ENCODE measurements at places on chromosomes 2 and 18.

GRCh38 chr18:63603355-63603754 lies 16.2 kb downstream of the SERPINB13 start:
- no peak for DNase-seq

GRCh38 chr2:101476605-101477208 lies 1.8 kb upstream of the RFX8 start:
- DNase-seq, result no peak

- no peak for DNase-seq
Observed at GRCh38 chr2:173126819-173127218, 51.2 kb downstream of the MAP3K20 start.

DNA sequence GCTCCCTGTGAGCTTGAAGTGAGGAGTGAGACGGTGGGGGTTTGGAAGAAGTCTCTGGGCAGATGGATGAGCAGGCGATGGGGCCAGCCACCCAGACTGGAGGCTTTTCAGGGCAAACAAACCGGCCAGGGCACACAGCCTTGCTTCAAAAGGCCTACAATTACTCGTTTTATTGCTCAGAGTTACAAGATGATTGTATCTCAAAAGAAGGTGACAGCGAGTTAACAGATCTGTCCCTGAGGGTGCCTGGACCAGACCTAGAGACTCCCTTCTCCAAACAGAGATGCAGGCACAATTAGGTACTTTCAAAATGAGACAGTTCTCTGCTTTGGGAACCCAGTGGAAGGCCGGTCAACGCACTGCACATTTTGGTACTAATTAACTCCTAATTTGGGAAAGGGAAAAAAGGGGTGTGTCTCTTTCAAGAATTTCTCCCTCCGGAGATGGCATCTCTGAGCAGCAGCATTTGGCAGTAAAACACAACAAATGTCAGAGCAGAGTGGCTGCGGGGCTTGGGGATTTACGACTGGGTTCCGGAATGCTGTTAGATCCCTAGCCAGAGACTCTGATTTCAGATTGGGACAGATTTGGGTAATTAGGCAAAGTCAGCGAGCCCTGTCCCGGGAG lies 226.7 kb downstream of the TTC32 start:
- DNase-seq, result no peak

- DNase-seq, result no peak
Observed at GRCh38 chr2:3712424-3712823, 9.0 kb downstream of the DCDC2C start.

DNA sequence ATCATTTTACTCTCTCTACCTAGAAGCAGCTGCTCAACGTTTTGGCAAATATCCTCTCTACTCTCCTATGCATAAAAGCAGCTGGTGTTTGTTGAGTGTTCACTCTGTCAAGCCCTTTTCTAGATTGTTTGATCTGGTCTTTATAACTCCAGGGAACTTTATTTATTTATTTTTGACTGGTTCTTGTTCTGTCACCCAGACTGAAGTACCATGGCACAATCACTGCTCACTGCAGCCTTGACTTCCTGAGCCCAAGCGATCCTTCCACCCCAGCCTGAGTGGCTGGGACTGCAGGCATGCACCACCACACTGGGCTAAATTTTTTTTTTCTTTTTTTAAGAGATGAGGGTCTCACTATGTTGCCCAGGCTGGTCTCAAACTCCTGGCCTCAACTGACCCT lies 12.7 kb downstream of the CATIP start:
- no peak for DNase-seq

DNA sequence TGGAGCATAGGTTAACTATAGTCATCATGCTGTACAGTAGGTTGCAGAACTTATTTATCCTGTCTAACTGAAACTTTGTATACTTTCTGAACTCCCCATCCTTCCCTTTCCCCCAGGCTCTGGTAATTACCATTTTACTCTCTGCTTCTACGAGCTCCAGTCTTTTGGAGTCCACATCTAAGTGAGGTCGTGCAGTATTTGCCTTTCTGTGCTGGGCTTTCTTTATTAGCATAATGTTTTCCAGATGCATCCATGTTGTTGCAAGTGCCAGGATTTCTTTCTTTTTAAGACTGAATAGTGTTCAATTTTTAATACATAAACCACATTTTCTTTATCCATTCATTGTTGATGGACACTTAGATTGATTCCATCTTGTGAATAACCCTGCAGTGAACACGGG lies 464.1 kb downstream of the TGIF1 start:
- DNase-seq, result no peak

GRCh38 chr2:231286964-231287363 lies 88.5 kb downstream of the ARMC9 start:
- DNase-seq, result no peak

GRCh38 chr2:240431271-240431660 lies 4.2 kb upstream of the GPC1 start:
- DNase-seq, result no peak

GRCh38 chr2:143994961-143995360 lies 525.0 kb downstream of the ZEB2 start:
- DNase-seq, result no peak

DNA sequence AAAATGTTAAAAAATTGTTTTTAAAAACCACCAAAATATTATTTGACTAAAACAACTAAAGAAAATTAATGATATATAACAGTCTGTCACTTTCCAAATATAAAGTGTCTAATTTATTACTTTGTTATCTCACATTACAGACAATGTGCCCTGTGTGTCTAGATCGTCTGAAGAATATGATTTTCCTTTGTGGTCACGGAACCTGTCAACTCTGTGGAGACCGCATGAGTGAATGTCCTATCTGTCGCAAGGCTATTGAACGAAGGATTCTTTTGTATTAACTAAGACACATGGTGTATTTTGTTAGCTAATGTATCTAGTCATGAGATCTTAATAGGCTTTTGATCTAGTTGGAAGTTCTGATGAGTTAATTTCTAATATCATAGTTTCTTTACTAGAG lies 123.8 kb downstream of the MIB1 start:
- DNase-seq, result no peak

- DNase-seq, result peak; percentile 92
Observed at GRCh38 chr2:161077367-161078210, 82.6 kb upstream of the TANK start.

DNA sequence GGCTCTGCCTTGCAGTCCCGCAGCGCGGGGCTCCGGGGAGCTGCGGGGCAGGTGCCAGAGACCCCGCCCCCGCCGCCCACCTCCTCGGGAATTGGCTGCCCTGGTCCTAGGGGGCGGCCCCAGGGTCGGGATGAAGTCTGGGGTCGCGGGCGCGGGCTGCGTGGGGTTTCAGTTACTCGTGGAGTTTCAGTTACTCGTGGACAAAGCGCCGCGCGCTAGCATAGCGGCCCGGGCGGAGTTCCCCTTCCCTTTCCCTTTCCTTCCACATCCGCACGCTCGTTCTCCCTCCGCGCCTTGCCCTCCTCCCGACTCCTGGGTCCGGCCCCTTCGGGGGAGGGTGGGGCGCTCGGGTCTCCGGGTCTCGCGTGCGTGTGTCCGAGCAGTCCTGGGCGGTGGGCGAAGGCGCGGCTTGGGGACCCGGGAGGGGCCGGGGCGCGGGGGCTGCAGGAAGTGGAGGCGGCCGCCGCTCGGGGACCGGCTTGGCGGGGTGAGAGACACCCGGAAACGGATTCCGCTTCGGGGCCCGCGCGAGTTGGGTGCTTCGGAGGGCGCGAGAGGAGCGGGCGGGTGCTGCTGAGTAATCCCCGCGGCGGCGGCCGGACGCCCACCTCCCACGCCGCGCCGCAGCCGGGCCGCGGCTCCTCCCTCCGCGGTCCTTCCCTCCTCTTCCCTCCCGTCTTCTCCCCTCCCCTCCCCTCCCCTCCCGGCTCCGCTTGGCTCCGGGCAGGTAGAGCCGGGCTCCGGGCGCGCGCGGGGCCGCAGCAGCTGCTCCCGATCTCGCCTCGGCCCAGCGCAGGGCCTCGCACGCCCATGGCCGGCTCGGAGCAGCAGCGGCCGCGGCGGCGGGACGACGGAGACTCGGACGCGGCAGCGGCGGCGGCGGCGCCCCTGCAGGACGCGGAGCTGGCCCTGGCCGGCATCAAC lies at the start of gene TTC39C:
Gene TTC39C (plus strand): TSS at position 693 of the 924 bp plus-strand sequence. CDS start 118 bp downstream, at position 811.
- peak; percentile 81 for DNase-seq

GRCh38 chr2:235498541-235498940 lies 4.7 kb downstream of the AGAP1 start:
- DNase-seq, result no peak

DNA sequence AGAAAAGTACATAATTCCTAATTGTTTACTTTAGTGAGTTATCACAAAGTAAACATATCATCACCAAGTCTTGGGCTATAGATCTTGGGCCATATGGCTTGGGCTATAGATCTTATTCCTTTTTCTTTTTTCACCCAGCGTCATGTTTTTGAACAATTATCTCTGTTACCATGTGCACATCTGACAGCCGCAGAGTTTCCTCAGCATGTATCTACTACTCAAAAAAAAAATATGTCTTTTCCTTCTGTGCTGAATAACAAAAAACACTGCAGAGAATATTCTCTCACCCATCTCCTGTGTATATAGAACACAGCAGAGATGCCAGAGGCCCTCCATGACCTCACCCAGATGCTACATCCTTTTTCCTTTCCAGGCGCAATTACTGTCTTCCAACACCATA lies 76.2 kb upstream of the MYO3B start:
- DNase-seq, result no peak

DNA sequence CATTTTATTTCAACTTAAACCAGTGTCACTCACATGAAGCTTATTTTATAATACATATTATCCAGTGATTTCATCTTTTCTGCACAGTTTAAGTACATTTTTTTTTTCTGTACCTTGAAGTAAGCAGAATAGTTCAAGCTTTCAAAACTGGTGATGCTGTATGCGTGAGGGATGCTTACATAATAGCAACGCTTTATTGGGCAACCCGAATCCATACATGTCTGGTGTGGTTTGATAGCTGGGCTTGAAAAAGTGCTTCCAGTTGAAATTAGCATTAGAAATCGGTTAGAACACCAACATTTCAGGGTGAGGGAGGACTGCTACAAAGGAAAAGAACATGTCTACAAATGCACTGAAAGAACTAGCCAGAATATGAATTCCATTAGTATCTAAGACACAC lies 117.4 kb downstream of the MBP start:
- DNase-seq, result no peak

GRCh38 chr2:227472265-227473121 lies 537 bp downstream of the AGFG1 start:
- peak; percentile 32 for DNase-seq

DNA sequence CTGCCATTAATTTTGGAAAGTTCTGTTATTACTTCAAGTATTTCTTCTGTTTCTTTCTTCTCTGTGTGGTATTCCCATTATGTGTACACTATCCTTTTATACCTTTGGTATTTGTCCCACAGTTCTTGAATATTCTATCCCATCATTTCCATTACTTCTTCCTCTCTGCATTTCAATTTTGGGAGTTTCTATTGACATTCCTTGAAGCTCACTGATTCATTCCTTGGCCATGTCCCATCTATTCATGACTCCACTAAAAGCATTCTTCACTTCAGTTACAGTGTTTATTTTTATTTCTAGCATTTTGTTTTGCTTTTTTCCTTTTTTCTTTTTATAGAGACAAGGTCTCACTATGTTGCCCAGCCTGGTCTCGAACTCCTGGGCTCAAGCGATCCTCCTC lies 30.3 kb downstream of the PROC start:
- no peak for DNase-seq

- no peak for DNase-seq
Observed at GRCh38 chr2:172472446-172473033, 45.2 kb downstream of the ITGA6 start.

DNA sequence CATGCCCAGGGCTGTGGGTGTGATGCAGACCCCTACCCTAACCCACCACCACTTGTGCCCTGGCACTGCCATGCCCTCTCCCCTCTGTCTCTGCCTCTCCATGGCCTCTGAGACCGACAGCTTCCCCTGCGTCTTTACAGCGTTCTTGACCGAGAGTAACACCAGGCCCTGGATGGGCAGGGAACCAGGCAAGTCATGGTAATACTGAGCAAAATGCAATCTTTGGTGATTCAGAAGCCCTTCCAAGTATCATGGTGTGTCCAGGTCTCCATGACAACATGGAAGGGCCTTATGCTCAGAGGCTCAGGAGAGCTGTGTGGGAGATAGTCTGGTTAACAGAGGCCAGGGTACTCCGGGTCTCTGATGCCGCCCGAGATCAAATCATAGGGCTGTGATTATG lies 176.1 kb downstream of the KLHL29 start:
- peak; percentile 19 for DNase-seq

DNA sequence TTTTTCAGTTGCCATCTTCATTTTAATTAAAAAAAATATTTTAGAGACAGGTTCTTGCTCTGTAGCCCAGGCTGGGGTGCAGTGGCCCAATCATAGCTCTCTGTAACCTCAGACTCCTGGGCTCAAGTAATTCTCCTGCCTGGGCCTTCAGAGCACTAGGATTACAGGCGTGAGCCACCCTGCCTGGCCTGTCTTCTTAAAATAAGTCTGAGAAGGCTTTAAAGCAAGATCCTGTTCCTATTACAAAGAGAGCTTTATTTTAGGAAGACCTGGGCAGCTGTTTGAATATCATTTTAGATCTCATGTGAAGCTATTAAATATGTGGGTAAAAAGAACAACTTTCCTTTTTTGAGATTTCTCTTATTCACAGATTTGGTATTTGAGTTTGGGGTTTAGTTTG lies 1.5 kb downstream of the FAM228A start:
- no peak for DNase-seq

DNA sequence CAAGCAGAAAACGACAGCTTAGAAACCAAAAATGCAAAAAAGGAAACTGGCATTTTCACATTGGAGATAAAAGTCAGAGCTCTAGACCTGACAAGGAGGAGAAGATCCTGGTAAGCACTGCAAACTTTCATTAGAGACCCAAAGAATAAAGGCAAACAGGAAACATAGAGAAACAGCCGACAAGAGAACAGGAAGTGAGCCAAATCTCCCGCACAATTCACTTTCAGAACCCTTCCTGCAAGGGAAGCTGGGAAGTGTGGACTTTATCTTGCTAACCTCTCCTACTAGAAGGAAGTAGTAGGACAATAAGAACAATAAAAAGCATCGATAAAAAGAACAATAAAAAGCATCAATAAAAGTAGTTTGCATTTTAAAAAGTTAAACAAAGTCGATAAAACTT lies 417.8 kb upstream of the SPHKAP start:
- no peak for DNase-seq

- no peak for DNase-seq
Observed at GRCh38 chr18:76515576-76515975, 20.5 kb upstream of the ZNF516 start.

DNA sequence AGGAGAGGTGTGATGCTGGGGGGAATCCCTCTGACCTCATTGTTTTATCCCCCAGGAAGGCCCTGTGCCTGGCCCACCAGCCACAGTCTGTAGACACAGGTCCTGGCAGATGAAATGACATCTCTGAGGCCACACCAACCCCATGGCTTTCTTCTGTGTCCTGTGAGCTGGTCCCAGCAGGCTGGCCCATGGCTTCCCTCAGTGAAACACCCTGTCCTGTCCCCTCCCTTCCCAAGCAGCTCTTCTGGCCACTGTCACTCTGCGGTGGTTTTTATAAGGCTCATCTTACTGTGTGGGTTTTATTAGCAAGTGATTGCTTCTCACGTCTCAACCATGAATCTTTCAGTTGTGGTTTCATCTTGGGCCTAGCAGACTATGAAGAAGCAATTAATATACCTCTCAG lies 102.8 kb upstream of the STPG4 start:
- DNase-seq, result no peak
